ENCODE measurements at places on chromosomes 1 and 21.

GRCh38 chr1:231359113-231359512 lies 21.0 kb downstream of the SPRTN start:
- no peak for DNase-seq

GRCh38 chr1:230139315-230139714 lies 72.3 kb downstream of the GALNT2 start:
- no peak for DNase-seq

GRCh38 chr1:243892456-243892855 lies 42.4 kb upstream of the AKT3 start:
- DNase-seq, result no peak

- DNase-seq, result no peak
Observed at GRCh38 chr1:50646526-50646925, 223.3 kb upstream of the DMRTA2 start.

DNA sequence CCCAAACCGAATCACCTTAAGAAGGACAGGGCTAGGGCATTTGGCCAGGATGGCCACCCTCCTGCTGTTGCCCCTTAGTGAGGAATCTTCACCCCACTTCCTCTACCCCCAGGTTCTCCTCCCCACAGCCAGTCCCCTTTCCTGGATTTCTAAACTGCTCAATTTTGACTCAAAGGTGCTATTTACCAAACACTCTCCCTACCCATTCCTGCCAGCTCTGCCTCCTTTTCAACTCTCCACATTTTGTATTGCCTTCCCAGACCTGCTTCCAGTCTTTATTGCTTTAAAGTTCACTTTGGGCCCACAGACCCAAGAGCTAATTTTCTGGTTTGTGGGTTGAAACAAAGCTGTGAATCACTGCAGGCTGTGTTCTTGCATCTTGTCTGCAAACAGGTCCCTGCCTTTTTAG lies 3.6 kb downstream of the BTG2 start:
- DNase-seq, result no peak

DNA sequence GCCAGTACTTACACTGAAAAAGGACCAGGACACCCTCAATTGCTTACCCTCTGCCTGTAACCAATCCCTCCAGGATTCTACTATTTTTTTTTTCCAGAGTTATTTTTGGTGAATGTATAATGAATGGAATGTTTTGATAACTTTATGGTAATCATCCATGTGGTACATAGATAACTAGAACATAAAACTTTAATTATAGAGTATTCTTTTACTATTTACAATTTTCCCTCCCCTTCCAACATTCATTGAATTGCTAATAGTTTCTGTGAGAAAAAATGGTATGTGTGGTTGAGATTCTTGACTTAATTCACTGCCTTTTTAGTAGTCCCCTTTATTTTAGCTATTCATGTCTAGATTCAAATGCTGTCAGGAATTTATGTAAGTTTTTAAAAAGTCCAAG lies 164.6 kb downstream of the CYYR1 start:
- no peak for DNase-seq

- peak; percentile 12 for DNase-seq
Observed at GRCh38 chr1:101474039-101474665, 237.3 kb downstream of the S1PR1 start.

DNA sequence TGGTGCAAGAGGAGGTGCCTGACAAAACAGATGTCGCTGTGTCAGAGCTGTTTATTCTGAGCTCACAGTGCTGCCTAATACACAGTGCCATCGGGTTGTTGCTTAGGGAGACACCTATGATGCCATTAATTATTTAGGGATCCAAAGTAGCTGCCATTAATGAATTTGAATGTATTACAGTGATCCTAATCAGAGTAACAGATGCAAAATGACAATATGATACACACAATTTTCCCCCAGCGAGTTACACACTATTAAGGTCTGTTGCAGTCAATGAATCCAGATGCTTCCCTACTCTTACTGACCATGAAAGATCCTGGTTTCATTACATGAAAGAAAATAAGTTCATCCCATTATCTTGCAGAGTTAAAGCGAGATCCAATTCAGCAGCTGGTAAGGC lies 91.3 kb downstream of the RWDD3 start:
- DNase-seq, result no peak

GRCh38 chr1:29362764-29363163 lies 126.4 kb downstream of the PTPRU start:
- DNase-seq, result no peak

- no peak for DNase-seq
Observed at GRCh38 chr1:182952677-182953444, at the start of gene SHCBP1L. Gene SHCBP1L (minus strand): TSS chr1:182953166. CDS start chr1:182953133, 33 bp downstream.
